ENCODE measurements at places on chromosomes 1 and 21. TPM values are rescaled to one million over a fixed set of nuclear protein-coding genes. Genes with fewer than 3 reads are reported as not detected.

Gene HMCN1
- total RNA-seq, result 4.0 TPM

Gene HAPLN2
- total RNA-seq, result 0.13 TPM

Gene TAS1R1
- 0.13 TPM for total RNA-seq

Gene SEC16B
- 0.39 TPM for total RNA-seq

Gene TEDDM1
- total RNA-seq, result not detected

Gene NMNAT2
- 0.51 TPM for total RNA-seq

Gene FCRLB
- total RNA-seq, result 0.38 TPM

Gene CRNN
- not detected for total RNA-seq
